GM20000 (cell line): ENCODE measurements at places on chromosomes 16 and 17.
A peak's percentile ranks its signal among the peaks of the same experiment; 100 is the strongest.

DNA sequence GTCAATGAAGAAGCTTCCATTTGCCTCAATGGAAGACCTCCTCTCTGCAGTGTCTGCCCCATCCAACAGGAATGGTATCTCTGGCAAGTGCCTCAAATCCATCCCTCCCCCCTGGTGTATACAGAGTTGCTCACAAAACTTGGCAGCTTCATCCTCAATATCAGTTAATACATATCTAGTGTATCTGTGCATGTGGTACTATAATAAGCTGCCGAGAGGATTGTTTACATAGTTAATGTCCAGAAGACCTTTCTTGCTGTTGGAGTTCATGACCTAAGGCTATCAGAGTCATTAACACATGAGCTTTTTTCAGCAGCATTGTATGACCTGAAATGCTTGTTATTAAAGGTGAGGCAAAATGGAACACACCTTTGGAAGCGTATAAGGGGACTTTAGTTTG lies 14.0 kb upstream of the RASL10B start:
- no peak for DNase-seq

- DNase-seq = no peak
Observed at GRCh38 chr16:75111961-75112733, 4.4 kb downstream of the LDHD start.

DNA sequence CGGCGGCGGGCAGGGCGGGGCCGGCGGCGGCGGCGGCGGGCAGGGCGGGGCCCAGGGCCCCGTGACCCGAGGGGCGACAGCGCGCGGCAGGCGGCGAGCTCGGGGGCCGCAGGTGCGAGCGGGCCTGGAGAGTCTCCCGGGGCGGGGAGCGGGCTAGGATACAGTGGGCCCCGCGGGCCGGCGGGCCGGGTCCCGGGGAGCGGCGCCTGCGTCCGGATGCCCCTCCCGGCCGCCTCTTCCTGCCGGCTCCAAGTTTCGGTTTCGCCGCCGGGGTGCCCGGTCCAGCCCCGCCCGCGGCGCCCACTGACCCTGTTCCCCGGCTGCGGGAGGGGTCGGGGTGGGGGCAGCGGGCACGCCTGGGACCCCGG lies at the start of gene RNF213:
TSS of gene RNF213 (plus strand) at position 62 of the 368 bp plus-strand sequence. CDS start 2,830 bp downstream, outside the sequence.
- DNase-seq = peak; percentile 92

DNA sequence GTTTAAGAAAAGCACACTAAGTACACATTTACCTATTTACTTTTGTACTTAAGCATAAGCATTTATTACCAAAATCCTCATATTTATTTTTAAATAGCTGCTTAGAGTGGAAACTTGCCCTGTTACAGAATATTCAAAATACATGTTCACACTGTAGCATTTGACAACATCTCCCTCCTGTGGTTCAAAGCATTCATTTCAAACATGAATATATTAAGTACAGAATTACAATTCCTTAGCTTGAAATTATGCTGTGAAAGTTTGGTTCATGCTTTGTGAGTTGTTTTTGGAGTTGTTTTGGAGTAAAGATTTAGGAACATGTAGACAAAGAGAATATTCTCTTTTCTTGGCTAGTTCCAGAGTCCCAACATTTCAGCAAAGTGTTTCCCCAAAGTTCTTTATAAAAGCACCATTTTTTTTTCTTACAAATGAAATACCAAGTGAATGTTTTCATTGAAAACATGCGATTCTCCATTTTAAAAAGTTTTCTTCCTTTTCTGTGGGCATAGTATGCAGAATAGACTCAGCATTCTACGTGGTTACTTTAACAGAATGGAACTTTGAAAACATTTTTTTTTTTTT lies 33.2 kb downstream of the TUBD1 start:
- no peak for DNase-seq

- no peak for DNase-seq
Observed at GRCh38 chr17:8391711-8392110, 5.9 kb downstream of the RNF222 start.

DNA sequence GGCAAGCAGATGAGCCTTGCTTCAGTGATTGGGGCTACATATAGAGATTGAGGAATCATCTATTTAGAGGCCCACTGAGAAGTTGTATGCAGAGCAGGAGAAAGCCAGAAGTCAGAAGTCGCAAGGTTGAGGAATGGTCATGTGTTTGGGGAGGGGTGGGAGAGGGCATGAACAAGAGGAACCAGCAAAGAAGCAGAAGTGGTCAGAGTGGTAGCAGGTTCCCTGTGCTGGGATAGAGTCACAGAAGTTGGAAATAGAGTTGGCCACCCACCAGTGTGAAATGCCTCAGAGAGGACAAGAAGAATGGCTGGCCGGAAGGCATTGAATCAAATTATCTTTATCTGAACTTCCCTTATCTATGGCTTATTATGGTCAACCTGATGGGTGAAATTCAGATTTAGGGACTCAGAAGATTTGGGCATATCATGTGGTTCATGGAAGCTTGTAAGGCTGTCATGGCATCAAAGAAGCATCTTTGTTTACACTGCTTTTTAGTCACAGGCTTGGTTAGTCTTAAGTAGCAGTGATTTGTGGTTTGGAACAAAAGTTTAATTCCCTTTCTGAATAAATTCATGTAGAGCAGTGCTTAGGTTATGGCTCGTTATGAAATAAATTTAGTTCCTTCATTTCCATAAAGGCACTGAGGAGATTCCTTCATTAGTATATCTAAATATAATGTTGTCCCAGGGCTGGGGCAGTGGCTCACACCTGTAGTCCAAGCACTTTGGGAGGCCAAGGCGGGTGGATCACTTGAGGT lies 19.7 kb downstream of the MAP3K3 start:
- no peak for DNase-seq

GRCh38 chr17:67491009-67491680 lies 114.1 kb downstream of the PITPNC1 start:
- DNase-seq = no peak

DNA sequence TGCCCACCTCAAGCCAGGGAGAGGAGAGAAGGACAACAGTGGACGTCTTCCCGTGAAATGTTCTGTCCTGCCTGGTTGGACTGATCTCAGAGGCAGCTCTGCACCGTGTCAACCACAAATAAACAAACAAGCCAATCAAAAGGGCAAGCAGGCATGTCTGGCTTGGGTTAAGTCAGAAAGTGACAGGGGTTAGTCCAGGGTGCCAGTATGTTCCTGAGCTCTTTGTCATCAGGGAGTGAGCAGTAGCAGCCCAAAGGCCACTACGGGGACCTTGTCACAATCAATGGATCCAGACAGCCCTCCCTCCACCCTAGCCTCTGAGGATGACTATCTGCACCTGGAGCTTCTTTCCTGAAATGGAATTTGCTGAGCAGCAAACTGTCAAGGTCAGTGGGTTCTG lies 35.0 kb downstream of the CNGB1 start:
- no peak for DNase-seq

GRCh38 chr17:77516902-77517301 lies 376.1 kb downstream of the SEC14L1 start:
- no peak for DNase-seq

GRCh38 chr16:85514598-85515318 lies 98.4 kb upstream of the GSE1 start:
- no peak for DNase-seq

- no peak for DNase-seq
Observed at GRCh38 chr17:81052199-81052997, 17.4 kb downstream of the BAIAP2 start.

- DNase-seq = no peak
Observed at GRCh38 chr17:49898366-49899190, 50.7 kb upstream of the TAC4 start.

DNA sequence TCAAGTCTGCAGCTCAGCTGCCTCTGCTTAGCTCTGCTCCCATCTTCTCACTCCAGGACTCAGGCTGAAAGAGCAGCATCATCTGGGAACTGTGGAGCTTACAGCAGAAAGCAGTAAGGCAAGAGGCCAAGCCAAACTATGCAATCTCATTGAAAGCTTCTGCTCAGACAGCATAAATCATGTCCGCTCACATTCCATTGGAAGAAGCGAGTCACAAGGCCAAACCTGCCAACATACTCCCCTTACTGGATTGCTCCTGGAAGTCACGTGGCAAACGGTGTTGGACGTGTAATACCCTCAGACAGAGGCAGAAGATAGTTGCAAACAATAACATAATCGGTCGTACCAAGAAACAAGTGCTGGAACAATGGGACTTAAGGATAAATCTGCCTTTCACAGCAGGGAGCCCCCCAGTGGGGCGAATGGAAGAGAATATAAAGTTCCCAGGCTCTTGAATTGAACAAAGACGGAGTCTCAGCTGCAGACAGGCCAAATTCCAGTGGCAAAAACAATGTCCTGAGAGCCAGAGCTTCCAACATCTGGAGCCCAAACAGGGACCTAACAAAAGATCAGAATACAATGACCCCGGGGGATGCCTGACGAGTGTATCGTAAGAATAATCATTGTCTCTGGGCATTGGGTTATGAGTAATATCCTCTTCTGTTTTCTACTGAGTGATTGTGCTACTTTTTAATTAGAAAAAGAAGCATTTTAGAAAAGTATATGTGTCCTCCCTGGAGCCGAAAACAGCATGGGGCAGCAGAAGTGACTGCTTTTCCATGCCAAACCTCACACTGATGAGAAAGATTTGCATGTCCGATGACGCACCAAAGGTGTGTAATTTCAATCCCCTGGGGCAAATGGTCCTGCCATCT lies 68.4 kb downstream of the CMC2 start:
- no peak for DNase-seq

GRCh38 chr16:55515111-55515510 lies 6.2 kb downstream of the LPCAT2 start:
- no peak for DNase-seq

DNA sequence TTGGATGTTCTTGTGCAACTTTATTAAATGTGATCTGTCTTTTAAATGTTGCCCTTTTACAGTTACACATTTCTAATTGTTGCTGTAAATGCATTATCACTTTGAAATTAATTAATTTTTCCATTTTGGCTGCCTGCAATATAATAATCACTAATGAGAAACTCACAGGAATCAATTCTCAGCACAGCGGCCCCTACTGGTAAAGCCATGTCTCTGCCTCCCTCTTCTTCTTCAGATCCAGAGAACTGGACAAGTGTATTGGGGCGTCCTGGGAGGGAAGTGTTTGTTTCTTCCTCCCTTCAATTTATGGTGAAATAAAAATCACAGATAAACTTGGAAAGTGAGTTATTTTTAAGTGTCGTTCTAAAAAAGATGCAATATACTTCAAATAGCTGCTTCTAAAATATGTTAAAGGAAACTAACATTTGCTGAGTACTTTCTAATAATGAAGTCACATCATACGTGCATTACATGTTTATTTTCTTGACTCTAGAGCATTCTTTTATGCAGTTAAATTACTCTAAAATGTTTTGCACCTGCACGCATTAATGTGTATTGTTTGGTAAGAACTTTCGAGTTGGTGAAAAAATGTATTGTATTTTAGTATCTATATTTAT lies 338.0 kb downstream of the WWOX start:
- peak; percentile 42 for DNase-seq

- DNase-seq = no peak
Observed at GRCh38 chr16:66278604-66279262, 87.8 kb upstream of the CDH5 start.

DNA sequence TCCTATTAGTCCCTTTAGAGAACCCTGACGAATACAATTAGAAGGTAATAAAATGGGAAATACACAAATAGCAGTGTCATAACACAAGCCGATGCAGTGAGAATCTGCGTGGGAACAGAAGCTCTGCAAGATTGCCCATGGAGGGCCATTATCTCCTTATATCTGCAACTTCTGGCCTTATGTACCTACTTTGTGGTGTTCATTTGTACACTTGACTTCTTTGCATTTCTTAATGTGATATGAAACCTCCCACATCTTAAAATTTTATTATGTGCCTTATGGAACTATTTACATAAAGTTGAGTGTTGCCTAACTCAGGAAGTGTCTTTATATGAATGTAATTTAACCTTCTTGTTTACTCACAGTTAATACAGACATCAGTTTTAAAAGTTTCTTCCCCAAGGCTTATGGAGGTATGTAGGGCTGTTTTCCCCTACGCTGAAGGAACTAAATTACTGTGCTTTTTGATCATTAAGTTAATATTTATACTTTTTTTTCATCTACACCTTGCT lies 10.1 kb upstream of the TANC2 start:
- no peak for DNase-seq

GRCh38 chr17:81438688-81439087 lies 43.4 kb downstream of the BAHCC1 start:
- no peak for DNase-seq

GRCh38 chr17:36773039-36773438 lies 164.2 kb upstream of the LHX1 start:
- DNase-seq = no peak

GRCh38 chr17:79515646-79516571 lies 94.9 kb downstream of the RBFOX3 start:
- no peak for DNase-seq

DNA sequence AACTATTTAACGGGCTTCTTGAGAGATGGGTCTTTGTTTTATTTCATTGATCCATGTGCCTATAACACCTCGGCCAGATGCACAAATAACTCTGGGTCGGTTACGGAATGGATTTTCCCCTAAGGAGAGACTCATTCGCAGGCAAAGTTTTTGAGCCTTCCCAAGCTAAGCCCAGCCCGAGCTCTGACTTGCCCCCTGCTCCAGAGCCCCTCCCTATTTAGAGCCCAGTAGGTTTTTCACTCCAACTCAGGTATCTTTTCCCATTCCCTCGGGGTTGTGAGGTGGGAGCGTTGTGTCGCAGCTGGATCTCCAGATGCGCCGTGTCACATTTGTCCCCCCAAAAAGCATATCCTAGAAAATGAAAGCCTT lies 812 bp upstream of the MYOCD start:
- DNase-seq = no peak

GRCh38 chr16:49567950-49568349 lies 194.3 kb downstream of the C16orf78 start:
- DNase-seq = no peak

GRCh38 chr17:68102318-68102758 lies 66.8 kb downstream of the KPNA2 start:
- peak; percentile 36 for DNase-seq

DNA sequence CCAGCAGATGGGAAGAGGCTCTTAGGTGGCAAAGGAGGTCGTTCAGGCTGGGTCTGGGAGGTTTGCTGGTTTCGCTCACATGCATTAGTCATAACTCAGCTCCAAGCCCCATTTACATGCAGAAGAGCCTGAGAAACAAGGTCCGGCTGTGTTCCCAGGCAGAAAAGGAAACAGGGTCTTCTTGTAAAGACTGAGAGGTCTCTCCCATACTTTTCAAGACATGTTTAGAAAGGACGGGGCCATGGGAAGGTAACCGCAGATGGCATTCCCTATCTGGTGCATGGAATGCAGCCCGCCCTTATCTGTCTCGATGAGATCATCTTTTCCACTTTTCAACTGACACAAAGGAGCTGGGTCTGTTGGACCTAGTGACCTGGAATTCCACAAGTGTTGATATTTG lies 389.0 kb upstream of the CDH11 start:
- no peak for DNase-seq

GRCh38 chr17:73799781-73800627 lies 155.8 kb upstream of the SDK2 start:
- DNase-seq = no peak

DNA sequence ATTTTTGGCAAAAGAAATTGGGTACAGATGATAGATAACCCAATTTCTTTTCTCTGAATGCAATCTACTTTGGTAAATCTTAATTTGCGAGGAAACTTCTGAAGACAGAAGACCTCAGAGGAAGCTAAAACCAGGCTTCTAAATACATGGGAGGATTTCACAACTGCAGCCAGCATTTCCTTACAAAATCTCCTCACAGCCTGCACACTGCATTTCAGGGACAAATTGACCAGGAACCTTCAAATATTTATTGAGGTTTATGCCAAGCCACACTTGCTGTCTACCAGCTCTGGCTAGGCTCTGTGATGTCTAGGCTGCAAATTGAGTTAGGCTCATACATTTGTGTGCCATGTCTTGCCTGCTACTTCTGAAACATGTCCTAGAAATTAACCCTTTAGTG lies 167.3 kb upstream of the CDH5 start:
- no peak for DNase-seq

GRCh38 chr17:60513014-60513413 lies 13.0 kb downstream of the APPBP2 start:
- DNase-seq = no peak
